ENCODE measurements at places on chromosomes 7 and 10. TPM values are rescaled to one million over a fixed set of nuclear protein-coding genes. Genes with fewer than 3 reads are reported as not detected.

GNGT1 gene
- total RNA-seq: not detected

DNA sequence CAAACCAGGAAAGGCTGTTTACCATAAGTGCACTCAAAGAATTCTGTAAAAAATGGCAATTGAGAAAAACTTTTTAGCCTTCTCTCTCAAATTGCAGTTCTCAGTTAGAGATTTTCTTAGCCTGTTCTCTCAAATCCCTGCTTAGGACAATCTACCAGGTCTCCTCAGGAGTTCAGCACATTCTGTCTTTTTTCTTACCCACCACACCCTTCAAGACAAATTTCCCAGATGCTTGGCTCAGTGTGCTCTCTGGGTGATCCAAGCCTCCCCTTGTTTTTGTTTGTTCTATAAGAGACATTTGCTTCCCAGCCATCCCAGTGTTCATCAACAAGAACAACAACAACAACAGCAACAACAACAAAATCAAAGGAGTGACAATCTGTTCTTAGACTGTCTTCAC, 87.3 kb downstream of the MACC1 start:
- DNase-seq: no peak

CUZD1 gene
- total RNA-seq: 0.32 TPM

GRCh38 chr7:124462249-124462648, 303.3 kb downstream of the GPR37 start:
- DNase-seq: no peak

TMEM196 gene
- not detected for total RNA-seq

- DNase-seq: no peak
These were observed 14.0 kb downstream of the SLC13A4 start for GRCh38 chr7:135713836-135714470.

- no peak for DNase-seq
These were observed 146.3 kb upstream of the EEPD1 start for GRCh38 chr7:36006636-36007229.

CHST12 gene
- total RNA-seq: 19.8 TPM

DNA sequence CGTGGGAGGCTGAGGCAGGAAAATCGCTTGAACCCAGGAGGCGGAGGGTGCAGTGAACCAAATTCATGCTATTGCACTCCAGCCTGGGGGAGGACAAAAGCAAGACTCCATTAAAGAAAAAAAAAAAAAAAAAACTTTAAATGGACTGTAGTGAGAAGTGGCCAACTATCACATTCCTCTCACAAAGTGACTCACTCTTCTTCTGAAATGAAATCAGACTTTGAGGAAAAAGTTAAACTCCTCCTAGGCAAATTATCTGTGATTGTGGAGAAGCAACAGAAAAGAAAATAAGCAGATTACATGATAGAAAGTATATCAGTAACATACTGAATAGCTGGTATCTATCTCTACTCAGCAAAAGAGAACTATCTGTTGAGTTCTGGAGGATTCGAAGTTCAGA, 234.3 kb upstream of the PHF14 start:
- no peak for DNase-seq

DNA sequence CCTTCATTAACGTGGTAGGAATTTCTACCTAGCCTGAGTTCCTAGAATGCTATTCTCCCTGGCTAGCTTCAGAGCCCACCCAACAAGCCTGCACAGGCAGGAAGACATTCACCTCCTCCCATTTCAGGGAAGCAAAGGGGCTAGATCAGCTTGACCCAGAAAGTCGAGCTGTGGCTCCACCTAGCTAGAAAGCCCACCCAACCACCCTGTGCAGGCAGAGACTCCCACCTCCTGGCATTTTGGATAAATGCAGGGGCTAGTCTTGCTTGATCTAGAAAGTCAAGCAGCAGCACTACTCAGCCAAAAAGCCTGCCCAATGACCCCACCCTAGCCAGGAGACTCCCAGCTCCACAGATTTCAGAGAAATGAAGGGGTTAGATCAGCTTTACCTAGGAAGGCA, 479.5 kb downstream of the SDK1 start:
- DNase-seq: no peak

PARP12 gene
- 15.1 TPM for total RNA-seq

LGI1 gene
- total RNA-seq: 0.27 TPM

COL13A1 gene
- 6.7 TPM for total RNA-seq

All from left cardiac atrium (tissue), 4 donors.